Psoas muscle (tissue), 8 donors: ENCODE measurements at places on chromosomes 4 and X. TPM values are rescaled to one million over a fixed set of nuclear protein-coding genes. Genes with fewer than 3 reads are reported as not detected.

DNA sequence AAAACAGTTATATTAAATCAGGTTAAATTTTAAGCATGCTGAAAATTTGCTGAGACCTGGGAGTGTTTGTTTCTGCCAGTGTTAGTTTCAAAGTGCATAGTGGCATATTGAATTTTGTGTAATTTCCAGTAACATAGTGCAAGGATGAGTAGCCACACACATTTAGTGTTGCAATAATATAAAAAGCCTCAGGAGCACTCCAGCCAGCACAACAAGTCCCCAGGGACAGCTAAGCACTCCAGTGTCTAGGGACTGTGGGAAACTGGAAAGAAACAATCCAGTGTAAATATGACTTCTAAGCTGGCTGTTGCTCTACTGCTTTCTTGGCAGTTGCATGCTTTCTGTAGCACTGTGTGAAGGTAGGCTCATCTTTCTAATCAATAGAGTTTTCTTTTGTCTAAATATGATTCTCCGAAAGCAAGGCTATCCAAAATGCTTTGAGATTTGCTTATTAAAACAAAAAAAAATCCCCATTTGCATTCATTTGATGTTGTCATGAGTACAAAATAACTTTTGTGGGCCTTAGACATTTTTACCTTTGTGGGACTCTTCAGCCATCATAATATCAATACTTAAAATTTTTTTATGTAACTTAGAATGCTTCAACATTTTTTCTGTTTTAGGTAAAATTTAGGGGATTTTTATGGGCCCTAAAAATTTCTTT, 24.2 kb upstream of the CXCL2 start:
- no peak for DNase-seq

The P2RY8 gene
- 1.3 TPM for total RNA-seq

The CXCL8 gene
- 8.1 TPM for total RNA-seq

The SOD3 gene
- 11.6 TPM for total RNA-seq

GRCh38 chrX:110276778-110277177, 41.1 kb downstream of the AMMECR1 start:
- DNase-seq: no peak

GRCh38 chr4:130056286-130056685, 960.3 kb downstream of the C4orf33 start:
- DNase-seq: no peak

GRCh38 chrX:153611298-153612095, 12.6 kb upstream of the CCNQ start:
- DNase-seq: no peak

- DNase-seq: no peak
Measured at GRCh38 chr4:37561803-37562207, 124.4 kb downstream of the RELL1 start.

- DNase-seq: no peak
Measured at GRCh38 chr4:16464651-16465050, 238.4 kb upstream of the TAPT1 start.

DNA sequence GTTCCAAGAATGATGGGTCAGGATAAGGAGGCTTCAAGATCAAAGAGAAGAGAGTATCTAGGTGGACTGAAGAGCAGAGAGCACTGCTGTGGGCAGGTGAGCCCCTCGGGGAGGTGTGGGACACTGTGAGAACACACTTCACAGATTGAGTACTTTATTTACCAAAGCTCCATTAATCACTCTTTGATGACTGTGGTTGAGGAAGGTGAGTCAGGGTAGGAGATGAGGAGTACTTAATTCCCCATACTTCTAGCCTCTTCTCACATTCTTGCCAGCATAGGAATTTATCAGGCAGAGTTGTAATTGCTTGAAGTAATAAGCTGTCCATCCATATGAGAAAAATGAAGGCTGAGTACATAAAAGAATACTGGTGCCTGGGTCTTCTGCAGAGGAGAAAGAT, 375.3 kb downstream of the PCDH10 start:
- no peak for DNase-seq

GRCh38 chrX:48736303-48736702, 25.2 kb upstream of the GLOD5 start:
- DNase-seq: no peak

The LRCH2 gene
- total RNA-seq: 1.0 TPM

DNA sequence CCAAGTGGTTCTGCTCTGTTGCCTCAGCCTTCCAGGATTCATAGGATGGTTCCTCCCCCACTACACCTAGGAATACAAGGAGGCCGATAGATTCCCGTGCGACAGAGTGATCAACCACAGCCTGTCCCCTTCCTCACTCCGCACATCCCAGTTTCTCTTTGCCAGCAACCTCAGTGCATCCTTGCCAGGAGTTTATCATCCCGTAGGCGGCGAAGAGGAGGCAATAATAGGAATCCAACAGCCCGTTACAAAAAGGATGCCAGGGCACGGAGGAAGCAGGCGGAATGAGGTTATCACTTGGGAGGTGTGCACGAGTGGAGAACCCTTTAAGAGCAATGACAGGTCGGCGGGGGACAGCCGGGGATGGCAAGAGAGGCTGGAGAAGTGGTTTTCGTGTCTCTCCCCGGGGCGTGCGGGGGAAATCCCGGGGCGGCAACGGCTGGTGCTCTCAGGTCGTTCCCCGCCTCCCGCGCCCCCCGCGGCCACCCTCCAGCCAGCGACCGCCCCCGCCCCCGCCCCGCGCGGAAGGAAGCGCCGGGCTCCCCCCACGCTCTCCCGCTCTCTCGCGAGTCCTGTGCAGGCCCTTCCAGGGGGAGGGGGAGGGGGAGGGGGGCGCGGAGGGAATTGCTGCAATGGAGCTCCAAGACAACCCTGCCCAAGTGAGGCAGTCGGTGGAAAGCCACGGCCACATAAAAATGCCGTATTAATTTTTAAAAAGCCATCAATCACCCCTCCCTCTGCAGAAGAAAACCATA, 1.6 kb downstream of the PPP3CA start:
- peak; percentile 65 for DNase-seq

GRCh38 chr4:101251261-101251660, 96.1 kb downstream of the PPP3CA start:
- no peak for DNase-seq

The GPR82 gene
- total RNA-seq: not detected

DNA sequence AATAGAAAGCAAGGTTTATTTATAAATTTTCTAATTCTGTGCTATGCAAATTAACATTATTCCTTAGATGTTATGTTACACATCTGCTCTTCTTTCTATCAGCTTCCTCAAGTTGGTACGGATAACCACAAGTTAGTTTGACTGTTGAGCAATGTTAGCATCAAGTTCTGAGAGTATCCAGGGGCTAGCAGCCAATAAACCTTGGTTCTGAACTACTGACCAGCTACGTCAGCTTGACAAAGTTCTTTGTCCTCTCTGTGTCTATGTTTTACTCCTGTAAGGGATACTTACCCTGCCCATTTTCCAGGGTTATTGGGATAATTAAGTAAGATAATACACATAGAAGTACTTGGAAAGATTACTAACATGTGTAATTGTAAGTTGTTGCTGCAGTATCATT, 8.1 kb upstream of the TEX13A start:
- no peak for DNase-seq

- no peak for DNase-seq
Measured at GRCh38 chrX:31269914-31270313, 198.1 kb upstream of the FTHL17 start.

DNA sequence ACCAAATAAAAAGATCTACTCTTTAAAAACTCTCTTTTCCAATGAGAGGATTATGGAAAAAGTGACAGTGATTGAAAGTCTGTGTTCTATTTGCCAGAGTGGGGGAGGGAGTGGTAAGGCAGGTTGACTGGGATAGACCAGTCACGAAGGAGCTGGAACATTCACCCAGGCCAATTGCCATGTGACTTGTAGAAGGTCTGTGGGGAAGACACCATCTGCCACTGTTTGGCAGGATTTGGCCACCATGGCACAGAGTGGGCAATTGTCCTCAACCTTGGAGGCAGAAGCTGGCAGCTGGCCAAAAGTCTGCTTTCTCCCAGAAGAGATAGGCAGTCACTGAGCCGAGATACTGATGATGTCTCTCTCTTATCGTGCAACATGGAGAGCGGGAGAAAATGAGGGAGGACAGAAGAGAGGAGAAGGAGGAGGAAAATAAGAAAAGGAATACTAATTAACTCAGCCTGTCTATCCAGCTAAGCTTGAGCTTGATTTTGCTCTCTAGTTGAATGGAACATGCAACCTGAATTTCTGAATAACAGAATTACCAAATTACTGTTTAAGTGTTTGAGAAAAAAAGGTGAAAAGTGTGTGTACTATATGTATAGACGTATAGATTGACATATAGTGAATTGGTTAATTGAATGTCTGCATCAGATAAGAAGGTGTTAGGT, 267.1 kb downstream of the ARHGAP24 start:
- DNase-seq: no peak

The RNF212 gene
- 1.5 TPM for total RNA-seq

GRCh38 chrX:18643243-18643642, 28.7 kb downstream of the RS1 start:
- no peak for DNase-seq

The APOO gene
- total RNA-seq: 58.0 TPM

DNA sequence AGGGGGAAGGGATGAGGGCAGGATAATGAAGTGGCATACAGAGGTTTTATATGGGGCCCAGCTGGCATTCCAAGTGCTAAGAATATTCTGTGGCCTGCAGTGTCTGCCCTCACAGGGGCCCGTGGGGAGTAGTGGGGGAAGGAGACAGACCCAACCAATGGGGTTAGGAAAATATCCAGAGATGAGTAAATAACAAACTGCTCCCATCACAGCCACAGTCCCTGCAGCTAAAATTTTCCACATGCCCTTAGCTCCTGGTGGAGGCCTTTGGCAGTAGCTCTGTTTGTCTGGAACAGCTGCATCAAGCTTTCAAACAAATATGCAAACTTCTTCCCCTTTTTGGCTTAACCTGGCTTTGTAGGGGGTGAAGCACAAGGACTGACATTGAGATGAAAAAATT, 3.1 kb downstream of the SRPX2 start:
- DNase-seq: no peak

DNA sequence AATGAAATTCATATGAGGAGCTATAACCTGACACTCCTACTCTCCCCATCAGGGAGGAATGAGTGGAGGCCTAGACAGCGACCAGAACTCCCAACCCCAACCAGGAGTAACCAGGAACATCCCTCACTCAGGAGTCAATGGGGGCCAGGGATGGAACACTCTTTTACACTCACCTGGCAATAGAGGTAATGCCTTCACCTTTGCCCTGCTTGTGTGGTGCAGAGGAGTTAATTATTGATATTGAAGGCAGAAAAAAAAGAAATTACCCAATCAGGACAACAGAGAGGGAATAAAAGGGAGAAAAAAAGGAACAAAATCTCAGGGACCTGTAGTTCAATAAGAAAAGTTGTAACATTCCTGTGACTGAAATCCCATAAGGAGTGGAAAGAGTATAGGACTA, 141.5 kb downstream of the PPP4R3C start:
- DNase-seq: no peak

GRCh38 chr4:154427149-154427548, 64.5 kb downstream of the DCHS2 start:
- no peak for DNase-seq
